Thymus (tissue), 14 donors: ENCODE measurements at places on chromosomes 7 and 10. TPM values are rescaled to one million over a fixed set of nuclear protein-coding genes. Genes with fewer than 3 reads are reported as not detected.

TMEM178B gene
- 2.0 TPM for total RNA-seq

DNA sequence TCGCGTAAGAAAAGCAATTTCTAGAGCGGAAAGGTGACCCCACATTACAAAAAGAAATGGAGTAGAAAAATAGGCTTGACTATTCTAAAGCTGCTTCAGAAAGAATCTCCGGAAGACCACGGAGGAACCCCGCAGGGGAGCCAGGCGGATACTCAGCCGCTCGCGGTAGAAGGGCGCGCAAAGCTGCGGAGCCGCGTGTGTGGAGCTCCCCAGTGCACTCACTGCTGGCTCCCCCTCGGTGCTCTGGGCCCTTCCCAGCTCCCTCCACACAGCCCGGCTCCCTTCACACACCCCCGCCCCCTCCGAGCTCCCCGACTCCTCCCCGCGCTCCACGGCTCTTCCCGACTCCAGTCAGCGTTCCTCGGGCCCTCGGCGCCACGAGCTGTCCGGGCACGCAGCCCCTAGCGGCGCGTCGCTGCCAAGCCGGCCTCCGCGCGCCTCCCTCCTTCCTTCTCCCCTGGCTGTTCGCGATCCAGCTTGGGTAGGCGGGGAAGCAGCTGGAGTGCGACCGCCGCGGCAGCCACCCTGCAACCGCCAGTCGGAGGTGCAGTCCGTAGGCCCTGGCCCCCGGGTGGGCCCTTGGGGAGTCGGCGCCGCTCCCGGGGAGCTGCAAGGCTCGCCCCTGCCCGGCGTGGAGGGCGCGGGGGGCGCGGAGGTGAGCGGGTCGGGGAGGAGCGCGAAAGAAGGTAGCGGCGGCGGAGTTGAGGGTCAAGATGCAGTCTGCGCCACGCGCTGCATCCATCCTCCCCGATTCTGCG is at the start of gene STEAP2:
TSS of gene STEAP2 (plus strand) at position 350 of the 758 bp plus-strand sequence. CDS start 13,343 bp downstream, outside the sequence.
- H3K27me3 ChIP-seq: peaks cover 28% of the 10 kb centered on the region
- no peaks in the 10 kb centered on the region for H3K36me3 ChIP-seq
- H3K4me3 ChIP-seq: peak within 1 kb of the TSS; percentile 16
- H3K27ac ChIP-seq: peak within 1 kb of the TSS; percentile 62
- peak; percentile 32 for DNase-seq

GRCh38 chr7:30412782-30413504 is 65.6 kb downstream of the NOD1 start:
- no peak overlapping the region for H3K4me3 ChIP-seq
- no peaks in the 10 kb centered on the region for H3K4me1 ChIP-seq
- no peaks in the 10 kb centered on the region for H3K27me3 ChIP-seq
- DNase-seq: no peak
- no peak overlapping the region for H3K27ac ChIP-seq

DNA sequence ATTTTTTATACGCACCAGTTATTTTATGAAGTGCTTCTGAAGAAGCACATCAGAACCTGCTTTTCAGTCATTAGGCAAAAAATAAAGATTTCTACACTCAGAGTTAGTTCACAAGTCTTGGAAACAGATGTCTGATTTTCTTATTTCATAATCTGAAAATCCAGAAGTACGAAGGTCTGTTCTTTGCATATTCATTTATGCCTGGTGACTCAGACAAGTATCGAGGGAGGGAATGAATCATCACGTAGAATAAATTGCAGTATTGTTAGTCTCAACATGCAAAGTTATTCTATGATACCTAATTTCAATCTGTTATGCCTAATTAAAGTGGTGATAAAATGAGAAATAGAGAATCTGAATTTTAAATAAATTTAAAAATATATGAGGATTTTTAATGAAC is 113.6 kb upstream of the SEM1 start:
- DNase-seq: no peak
